IPS-NIHi11 (cell line): ENCODE measurements at places on chromosomes 4 and X.

DNA sequence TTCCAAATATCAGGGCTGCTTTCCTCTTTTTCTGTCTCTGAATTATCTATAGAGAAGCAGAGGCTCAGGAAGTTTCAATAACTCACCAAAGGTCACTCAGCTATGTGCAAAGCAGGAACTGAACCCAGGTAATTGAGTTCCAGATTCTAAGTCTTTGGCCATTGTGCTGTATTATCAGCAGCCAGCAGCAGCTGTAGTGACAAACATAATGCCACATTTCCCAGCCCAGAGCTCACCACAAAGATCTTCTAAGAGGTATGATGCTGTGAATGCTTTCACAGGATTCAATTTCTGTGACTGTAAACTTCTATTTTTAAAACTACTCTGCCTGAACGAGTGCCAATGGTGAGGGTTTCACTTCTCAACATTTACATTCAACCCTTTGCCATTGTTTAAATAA, 56.4 kb downstream of the SPOCK3 start:
- no peak for DNase-seq

GRCh38 chr4:56288663-56289062, 98.6 kb downstream of the AASDH start:
- no peak for DNase-seq

GRCh38 chr4:168832763-168833575, 177.1 kb downstream of the CBR4 start:
- DNase-seq, result peak; percentile 67

DNA sequence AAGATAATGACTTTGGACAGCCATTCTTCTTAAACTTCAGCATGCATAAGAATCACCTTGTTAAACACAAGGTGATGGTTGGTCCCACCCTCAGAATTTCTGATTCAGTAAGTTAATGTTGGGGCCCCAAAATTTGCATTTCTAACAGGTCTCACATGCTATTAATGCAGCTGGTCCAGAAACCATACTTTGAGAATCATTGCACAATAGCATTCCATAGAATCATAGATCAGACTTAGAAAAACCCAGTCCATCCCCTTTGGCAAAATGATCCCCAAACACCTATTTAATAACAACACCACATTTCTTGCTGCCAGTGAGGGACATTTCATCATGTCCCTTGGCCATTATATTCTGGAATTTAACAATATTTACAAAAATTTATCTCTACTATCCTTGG, 6.2 kb upstream of the MGAT4D start:
- no peak for DNase-seq

GRCh38 chr4:148704291-148704690, 262.1 kb upstream of the NR3C2 start:
- peak; percentile 10 for DNase-seq
